Stimulated activated CD4-positive, alpha-beta T cell treated with anti-CD3 and anti-CD28 coated beads, TNF-alpha, amount 100 ng/mL, for 48 hours (primary cell): ENCODE measurements at places on chromosomes 16 and 17.
A peak's percentile ranks its signal among the peaks of the same experiment; 100 is the strongest.

GRCh38 chr16:50021544-50021943 is 3.5 kb upstream of the CNEP1R1 start:
- no peak for DNase-seq

DNA sequence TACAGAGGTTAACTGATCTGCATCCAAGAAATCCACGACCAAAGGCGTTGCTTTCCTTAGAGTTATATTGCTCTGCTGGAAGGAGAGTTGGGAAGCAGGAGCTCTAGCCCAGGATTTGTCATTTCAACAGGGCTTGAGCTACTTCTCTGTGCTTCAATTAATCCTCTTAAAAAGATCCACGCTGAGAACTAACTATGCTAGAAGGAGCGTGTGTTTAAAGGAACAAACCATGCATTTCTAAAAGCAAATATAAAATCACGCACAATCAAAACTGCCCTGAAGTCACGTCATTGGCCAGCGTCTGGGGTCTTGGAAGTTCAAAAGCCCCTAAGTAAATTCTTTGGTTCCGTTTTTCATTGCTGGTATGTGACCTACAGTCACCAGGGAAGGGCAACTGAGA is 1.1 kb downstream of the ARL6IP1 start:
- DNase-seq: no peak

- DNase-seq: no peak
These were observed 45.7 kb upstream of the SIAH1 start for GRCh38 chr16:48430890-48431289.

DNA sequence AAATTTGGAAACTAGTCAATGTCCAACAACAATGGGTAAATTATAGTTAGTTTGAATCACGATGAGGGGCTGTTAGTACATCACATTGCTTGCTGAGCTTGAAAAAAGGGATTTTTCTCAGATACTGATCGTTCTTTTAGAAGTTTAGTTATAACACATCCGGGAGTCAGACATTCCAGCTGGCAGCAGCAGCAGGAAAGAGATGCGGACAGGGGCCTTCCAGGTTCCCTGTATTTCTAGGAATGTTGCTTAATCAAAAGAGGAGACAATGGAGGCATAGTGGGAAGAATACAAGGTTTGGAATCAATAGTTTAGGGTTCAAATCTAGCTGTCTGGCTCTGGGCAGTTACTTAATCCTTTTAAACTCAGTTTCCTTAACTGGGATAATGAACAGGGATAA is 27.8 kb downstream of the CDK5R1 start:
- DNase-seq: no peak

DNA sequence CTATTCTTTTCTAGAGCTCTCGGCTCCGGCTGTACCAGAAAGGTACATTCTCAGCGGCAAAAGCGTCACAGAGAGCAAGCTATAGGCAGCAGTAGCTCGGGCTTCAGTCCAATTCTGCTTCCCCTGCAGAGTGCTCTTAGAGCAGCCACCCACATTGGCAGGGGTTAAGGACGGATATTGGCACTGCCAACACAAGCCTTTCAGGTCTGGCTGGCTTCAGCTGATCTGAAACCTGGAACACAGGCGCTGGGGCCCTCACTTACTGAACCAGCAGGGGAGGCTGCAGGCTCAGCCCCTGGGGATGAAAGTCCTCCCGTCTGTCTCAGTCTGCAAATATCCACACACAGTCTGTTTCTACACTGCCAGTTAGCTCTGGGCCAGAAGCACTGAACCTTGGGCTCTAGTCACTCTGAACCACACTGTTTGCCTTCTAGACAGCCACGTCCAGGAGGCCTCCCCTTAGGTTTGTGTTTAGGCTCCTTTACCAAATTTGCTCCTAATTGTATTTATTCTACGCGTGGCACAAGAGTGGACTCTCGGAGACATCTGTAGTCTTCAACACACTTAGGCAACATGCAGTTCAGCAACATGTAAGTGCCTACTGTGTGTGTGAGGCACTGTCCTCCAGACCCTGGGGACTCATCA is 40.1 kb downstream of the HIC1 start:
- no peak for DNase-seq

GRCh38 chr17:43025290-43025657 is 243 bp downstream of the RND2 start:
- no peak for DNase-seq

GRCh38 chr17:35715416-35715815 is 16.0 kb upstream of the RASL10B start:
- no peak for DNase-seq

DNA sequence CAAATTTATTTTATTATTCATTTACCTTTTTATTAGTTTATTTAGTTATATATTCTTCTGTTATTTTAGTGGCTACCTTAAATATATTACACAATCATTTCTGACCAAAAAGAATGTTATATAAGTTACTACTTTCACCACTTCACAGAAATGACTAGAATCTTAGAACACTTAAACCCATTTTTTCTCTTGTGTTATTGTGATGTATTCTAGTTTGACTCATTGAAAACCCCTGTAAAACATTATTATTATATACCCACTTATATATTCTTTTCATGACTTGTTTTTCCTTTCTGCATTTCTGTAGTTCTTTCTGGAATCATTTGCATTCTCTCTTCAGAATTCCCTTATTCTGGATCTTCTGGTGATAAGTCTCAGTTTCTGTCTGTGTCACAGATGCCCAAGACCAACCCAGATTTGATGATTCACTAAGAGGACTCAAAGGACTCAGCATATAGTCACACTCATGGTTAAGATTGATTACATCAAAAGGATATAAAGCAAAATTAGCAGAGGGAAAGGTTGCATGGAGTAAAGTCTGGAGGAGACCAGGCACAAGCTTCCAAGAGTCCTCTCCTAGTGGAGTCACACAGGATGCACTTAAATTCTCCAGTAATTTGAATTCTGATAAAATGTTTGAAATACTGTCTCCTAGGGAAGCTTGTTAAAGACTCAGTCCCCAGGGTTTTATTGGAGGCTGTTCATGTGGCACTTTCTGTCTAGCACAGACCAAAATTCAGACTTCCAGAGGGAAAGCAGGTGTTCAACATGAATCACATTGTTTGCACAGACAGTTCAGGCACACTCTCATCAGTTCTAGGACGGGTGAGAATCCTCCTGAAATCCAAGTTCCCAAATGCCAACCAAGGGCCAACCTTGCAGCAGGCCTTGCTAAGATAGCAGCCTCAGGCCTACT is 7.7 kb downstream of the GINS3 start:
- no peak for DNase-seq

GRCh38 chr16:66846831-66847230 is 2.6 kb downstream of the CA7 start:
- DNase-seq: no peak

- no peak for DNase-seq
These were observed 17.1 kb downstream of the CD300LF start for GRCh38 chr17:74695629-74696028.

DNA sequence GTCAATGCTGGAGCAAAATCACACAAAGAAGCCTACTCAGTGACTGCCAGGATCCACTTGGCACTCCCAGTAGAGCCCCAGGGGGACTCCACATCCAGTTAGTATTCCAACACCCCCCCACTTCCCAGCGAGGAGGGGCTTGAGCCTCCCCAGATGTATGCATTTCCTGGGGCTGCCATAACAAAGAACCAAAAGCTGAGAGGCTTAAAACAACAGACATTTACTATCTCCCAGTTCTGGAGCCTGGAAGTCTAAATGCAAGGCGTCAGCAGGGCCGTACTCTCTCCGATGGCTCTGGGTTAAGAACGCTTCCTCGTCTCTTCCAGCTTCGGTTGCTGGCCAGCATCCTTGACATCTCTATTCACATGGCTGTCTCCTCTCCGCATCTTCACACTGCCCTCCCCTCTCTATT is 23.0 kb upstream of the GNA13 start:
- no peak for DNase-seq

DNA sequence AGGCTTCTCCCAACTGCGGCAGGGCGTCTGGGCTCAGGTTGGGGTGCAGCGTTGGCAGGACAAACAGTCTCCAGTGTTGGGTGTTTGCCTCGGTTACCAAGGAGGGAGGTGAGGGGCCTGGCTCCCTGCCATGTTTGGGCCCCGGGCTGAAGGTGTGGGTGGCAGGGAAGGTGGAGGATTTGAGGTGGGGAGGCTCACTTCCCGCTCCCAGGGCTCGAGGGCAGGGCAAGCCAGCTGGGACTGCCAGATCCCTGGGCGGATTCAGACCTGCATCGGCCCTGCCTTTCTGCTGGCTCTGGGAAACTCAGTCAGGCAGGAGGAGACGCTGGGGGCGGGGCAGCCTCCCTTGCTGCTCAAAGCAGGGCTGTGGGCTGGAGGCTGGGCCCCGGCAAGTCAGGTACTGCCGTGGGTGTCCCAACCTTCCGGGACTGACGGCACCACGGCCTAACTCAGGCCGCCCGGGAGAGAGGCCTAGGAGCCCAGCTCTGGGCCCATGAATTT is 31.3 kb upstream of the KRT17 start:
- DNase-seq: no peak

GRCh38 chr17:44847586-44847985 is at the start of gene HIGD1B:
Gene HIGD1B (plus strand): TSS chr17:44847883. CDS start chr17:44848153, 270 bp downstream.
- no peak for DNase-seq

GRCh38 chr16:27671410-27671809 is 121.5 kb downstream of the KATNIP start:
- no peak for DNase-seq

GRCh38 chr16:19130852-19131824 is 17.4 kb downstream of the ITPRIPL2 start:
- no peak for DNase-seq

DNA sequence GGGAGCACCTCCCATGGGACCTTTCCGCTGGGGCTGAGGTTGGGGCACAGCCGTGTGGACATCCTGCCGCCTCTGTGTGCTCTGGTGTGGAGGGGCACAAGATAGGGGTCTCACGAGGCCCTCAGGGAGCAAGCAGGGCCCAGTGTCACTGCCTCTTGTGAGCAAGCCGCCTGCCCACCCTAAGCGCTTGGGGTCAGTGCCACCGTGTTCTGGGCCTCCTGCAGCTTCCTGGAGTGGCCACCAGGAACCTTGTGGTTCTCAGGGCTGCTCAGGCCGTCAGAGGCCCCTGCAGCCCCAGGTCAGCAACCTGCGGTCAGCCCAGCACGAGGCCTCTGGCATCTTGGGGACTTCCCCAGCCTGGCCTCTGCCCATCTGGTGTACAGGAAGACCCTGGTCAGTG is 13.6 kb upstream of the CAPN15 start:
- DNase-seq: no peak

- DNase-seq: no peak
These were observed 335.5 kb upstream of the ZFHX3 start for GRCh38 chr16:73383195-73383987.

DNA sequence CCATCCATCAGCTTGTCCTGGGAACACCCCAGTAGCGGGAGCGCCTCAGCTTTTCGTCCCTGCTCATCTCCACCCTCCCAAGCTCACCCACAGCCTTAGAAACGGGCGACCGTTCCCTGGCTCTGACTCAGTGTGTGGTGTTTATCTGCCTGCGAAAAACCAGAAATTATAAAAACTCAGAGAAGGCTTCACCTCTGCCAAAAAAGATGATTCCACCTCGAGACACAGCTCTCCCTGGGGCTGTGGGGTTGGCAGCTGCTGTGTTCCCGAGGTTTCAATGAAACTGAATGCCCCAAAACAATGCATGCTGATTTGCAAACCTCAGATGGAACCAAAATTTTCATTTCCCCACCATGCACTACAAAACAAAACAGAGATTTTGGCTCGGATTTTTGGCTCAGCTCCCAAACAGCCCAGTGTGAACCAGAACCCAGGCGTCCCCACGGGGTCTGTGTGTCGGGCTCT is 62.4 kb upstream of the MED9 start:
- no peak for DNase-seq

DNA sequence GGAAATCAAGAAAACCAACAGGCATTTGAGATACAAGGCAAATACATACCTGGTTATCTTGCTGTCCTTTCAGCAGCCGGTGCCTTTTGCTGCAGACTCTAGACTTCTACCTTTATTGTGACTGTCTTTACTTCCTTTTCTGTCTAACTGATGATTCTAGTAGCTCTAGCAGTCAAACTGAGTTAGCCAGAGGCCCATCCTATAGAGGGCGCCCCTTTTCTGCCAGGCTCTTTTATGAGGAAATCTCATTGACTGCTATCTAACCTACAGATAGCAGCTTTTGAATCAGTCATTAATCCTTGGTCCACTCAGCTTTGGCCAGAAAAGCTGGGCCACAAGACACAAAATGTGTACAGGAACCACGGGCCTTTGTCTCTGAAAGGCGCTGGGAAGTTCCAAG is 87.5 kb upstream of the WSB1 start:
- no peak for DNase-seq

GRCh38 chr16:11783319-11784037 is 13.6 kb downstream of the ZC3H7A start:
- peak; percentile 8 for DNase-seq

DNA sequence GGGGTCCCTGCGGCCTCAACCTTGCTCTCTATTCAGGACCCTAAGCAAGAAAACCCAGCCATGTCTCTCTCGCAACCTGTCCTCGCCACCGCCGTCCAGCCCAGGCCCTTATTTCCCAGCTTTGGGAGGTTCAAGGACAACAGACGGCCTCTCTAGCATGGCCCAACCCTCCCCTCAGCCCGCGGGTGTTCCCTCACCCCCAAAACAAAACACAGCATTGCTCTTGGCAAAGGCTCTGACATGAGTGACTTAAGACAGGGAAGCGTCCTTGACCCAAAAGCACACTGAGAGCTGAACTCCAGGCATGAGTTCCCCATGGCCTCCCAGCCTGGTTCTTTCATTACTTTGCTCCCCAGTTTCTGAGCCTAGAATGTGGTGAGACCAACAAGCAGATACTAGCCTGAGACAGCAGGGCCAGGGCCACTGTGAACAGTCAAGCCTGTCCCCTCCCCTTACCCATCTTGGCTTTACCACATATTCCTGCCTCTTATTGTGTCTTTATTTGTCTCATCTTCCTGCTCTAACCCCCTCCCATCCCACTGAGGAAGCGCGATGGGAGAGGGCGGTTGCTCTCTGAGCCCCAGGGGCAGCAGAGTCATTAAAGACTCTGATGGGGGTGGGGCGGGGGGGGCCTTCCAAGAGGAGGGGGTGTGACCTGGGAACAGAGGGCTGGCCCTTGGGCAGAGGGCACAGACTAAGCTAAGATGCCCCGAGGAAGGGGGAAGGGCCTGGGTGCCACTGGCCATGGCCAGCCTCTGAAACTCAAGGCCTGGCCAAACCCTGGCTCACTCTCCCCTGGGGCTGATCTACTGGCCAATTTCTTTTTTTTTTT is 11.8 kb downstream of the SREBF1 start:
- DNase-seq: no peak
